Activated naive CD8-positive, alpha-beta T cell treated with anti-CD3 and anti-CD28 coated beads, Interleukin-2, amount 50 U/mL, for 16 hours (primary cell): ENCODE measurements at places on chromosomes 5 and 9.

DNA sequence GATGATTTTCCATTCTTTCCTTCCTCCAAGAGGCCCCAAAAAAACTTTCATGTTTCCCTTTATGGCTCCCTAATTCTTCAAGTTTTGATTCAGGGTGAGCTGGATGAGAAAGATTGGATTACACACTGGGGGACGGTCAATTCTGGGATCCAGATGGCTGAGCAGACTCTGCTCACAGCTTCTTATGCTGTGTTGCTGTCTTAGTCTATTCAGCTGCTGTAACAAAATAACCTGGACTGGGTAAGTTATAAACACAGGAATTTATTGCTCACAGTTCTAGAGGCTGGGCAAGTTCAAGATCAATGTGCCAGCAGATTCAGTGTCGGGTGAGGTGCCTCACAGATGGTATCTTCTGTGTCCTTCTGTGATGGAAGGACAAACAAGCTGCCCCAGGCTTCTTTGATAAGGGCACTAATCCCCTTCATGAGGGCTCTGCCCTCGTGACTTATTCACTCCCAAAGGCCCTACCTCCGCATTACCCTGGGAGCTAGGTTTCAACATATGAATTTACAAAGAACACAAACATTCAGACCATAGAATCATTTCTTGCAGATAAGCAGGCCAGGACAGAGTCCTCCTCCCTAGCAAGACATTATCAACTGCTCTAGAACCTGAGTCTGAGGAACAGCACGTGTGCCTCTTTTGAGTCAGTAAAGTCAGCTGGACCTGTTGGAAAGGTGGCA, 23.1 kb upstream of the SMAD5 start:
- no peak for DNase-seq

- DNase-seq, result no peak
These were observed 300.8 kb upstream of the MSX2 start for GRCh38 chr5:174423558-174423957.

DNA sequence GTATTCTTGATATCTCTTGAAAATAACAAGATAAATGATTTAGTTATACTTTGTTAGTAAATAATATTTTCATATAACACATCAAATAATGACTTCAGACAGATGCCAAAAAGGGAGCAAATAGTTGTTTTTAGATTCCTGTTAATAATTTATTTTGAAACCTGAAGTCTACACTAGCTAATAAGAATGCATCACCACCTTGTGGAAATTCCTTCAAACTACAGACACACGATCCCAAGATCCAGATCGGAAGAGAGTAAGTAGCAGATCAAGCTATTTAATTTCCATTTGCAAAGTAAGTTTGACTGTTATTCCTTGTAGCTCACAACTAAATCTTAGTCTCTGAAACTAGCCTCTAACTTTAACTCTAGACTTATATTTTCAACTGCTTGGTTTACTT, 35.5 kb upstream of the ISL1 start:
- no peak for DNase-seq

DNA sequence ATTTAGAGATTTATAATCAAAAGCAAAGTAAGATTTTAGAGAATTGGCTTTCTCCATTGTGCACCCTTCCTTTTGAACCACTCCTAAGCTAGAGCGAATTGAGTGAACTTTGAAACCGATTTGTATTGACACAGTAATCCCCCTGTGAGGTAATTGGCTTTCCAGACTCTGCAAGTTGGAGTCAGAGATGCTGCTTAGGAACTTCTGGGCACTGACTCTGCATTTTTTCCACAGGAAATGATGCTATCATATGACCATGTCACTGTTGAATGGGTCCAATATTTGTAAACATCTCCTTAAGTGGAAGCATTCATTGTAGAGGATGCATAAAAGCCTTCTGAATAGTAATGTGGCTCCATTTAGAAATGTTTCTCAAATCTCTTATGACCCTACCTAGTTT, 394.4 kb upstream of the ZNF608 start:
- no peak for DNase-seq

GRCh38 chr5:143135832-143136551, 267.5 kb downstream of the NR3C1 start:
- DNase-seq, result no peak

DNA sequence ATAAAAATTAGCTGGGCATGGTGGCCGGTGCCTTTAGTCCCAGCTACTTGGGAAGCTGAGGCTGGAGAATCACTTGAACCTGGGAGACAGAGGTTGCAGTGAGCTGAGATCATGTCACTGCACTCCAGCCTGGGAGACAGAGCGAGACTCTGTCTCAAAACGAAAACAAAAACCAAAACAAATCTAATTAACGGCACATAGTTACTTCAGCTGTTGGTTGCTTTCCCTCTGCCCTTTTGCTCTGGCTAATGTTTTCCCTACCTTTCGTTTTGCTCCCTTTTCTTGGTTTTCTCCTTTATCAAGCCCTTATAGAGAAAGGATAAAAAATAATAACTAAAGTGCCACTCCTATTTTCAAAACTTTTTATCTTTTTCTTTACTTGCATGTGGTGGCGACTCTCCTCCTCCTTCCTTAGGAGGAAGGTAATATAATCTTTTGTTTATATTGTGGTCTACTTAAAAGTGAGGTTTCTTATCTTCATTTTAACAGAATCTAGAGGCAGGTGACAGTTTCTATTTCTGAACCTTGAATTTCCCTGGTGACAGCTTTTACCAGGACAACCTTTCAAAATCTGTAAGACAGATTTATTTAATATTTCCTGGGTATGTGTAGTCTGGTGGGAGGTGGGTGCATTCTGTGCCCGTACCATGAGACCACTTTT, 125.4 kb downstream of the ARHGEF28 start:
- DNase-seq, result no peak

DNA sequence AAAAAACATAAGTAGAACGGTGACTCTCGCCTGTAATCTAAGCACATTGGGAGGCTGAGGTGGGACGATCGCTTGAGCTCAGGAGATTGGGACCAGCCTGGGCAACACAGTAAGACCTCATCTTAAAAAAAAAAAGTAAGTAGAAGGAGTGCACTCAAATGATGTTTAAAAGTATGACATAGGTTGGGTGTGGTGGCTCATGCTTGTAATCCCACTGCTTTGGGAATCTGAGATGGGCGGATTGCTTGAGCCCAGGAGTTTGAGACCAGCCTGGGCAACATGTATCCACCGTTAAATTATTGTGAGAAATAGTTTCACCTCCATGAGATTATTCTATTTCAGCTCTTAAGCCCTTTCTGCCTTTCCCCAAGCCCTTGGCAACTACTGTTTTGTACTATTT, 11.2 kb downstream of the DENND4C start:
- DNase-seq, result no peak

DNA sequence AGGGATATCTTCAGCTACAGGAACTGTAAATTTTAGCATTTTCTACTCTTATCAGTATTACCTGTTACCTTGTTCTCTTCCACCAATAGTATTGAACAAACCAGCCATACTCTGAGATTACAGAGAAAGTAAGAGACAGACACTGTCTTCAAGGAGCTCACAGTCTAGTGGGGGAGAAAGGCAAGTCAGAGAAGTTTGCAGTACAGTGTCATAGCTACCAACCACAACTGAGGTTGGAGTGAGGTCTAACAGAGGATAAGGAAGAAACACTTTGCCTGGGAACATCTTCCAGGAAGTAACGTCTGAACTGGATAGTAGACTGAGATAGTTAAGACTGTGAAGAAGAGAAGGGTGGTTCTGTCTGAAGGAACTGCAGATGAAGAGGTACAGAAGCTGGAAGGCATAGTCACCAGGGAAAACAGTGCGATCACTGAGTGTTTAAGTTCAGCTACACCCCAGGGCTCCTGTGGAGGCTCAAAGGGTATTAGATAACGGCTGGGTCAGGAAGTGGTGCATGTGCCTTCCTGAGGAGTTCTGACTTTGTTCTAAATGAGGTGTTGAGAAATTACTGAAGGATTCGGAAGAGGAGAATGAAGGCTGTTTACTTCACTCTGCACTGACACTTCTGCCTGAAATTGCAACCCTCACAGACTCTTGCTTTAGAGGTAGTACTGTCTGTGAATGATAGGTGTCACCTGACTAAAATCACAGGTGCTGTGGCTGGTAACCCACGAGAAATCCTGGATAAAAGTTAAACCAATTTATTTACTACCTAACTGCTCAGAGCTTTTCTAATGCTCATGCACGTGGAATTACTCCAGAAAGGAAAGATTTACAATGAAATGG, 841.6 kb downstream of the MAT2B start:
- DNase-seq, result no peak

GRCh38 chr5:139960723-139961383, 82.2 kb downstream of the NRG2 start:
- DNase-seq, result no peak

- no peak for DNase-seq
These were observed 280.8 kb downstream of the CDH10 start for GRCh38 chr5:24363789-24364481.

DNA sequence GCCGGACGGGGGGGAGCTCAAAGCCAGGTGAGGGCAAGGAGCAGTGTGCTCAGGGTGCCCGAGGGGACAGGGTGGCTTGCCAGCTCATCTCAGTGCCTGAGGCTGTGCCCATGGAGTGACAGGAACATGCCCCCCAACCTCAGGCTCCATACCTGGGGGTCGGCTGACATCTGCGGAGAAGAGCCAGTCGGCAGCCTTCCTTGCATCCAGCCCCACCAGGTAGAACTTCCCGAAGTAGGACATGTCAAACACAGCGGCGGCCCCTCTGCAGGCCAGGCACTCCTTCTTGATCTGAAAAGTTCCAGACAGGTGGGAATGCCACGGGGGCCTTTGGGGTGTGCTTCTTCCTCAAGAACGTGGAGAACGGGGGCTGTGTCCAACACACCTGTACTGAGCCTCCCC, 42.1 kb downstream of the SARDH start:
- DNase-seq, result no peak

GRCh38 chr5:69136293-69136692, 30.7 kb upstream of the CCNB1 start:
- DNase-seq, result no peak

GRCh38 chr5:9340085-9340484, 205.8 kb downstream of the SEMA5A start:
- DNase-seq, result no peak

- no peak for DNase-seq
These were observed 455.3 kb downstream of the DMRT2 start for GRCh38 chr9:1505489-1505888.

GRCh38 chr9:95316274-95316673, 1.2 kb downstream of the FANCC start:
- no peak for DNase-seq

DNA sequence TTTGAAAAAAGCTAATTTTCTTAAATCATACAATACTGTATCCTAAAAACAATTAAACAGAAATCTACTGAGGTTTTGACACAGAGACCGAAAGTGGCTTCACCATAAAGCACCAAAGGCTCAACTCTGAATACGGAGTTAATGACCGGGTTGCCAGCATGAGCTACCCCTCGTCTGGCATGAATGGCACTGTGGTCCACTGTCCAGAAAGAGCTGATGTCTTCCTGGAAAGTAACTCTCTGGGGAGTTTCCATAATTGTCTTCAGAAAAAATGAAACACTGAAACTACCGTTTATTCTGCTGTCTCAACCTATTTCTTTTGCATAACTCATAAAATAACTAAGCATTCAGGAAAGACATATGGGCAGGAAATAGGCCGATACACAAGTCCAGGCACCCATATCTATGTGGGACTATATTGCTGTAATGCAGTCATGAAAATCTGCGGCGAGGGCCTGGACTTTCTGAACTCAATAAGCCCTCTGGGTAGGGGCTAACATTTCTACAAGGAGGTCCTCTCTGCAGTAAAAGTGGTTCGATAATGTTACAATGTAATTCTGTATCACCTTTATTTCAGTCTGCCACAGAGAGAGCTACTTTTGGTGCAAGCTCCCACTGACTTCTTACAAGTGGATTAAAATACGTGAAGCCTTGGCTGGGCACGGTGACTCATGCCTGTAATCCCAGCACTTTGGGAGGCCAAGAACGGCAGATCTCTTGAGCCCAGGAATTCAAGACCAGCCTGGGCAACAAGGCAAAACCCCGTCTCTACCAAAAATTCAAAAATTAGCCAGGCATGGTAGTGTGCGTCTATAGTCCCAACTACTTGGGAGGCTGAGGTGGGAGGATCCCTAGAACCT, 52.4 kb downstream of the ANKH start:
- DNase-seq, result no peak

DNA sequence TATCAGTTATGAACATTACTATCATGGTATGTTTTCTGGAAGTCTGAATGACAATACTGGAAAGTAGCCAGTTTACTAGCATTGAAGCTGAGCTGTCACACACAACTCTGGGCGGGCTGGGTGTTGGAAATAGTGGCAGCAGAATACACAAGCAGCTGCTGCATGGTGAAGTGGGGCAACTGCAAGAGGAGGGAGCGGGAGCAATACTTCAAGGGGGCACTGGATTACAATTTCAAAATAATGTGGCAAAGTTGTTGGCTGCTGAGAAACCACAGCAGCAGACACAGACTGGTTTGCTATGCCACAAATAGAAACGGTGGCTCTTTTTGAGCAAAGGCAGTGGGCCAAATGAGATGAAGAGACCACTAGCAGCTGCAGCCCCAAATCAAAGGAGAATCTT, 350.2 kb downstream of the KIAA0825 start:
- DNase-seq, result no peak

DNA sequence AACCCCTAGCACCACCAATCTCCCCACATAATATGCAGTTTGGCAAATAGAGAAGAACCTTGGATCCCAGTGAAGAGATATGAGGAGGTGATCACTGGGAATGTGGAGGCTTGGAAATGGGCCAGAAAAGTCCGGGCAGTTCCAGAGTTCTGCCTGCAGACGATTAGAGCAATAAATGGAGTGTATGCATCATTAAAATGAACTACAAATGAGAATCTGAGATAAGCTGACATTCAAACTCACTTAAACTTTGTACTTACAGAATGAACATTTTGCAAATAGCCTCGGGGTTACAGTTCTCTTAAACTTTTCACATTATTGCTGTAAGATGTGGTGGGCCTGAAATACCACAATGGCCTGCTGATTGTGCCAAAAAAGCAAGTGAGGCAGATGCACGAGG, 23.0 kb upstream of the LHFPL2 start:
- DNase-seq, result no peak

DNA sequence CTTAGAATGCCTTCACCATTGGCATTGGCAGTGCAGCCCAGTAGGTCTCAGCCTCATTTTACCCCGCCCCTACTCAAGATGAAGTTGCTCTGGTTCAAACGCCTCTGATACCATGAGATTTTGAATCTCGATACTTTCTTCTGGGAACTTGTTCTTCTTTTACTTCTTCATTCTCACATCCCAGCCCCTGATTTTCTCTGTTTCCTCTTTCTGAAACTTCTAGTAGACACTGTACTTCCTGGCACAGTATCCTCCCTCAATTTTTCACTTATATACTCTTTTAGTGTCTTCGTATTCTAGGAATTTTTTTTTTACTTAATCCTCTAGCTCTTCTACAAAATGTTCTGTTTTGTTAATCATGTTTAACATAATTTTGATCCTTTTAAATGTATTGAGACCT, 13.1 kb upstream of the ZNF79 start:
- no peak for DNase-seq
